ENCODE measurements at places on chromosomes 3 and 15. TPM values are rescaled to one million over a fixed set of nuclear protein-coding genes. Genes with fewer than 3 reads are reported as not detected.

Gene ZBTB47
- total RNA-seq: 39.2 TPM

Gene GOLGA8M
- under 0.01 TPM for total RNA-seq

Gene C3orf33
- total RNA-seq: 4.7 TPM

Gene TAGLN3
- total RNA-seq: not detected

Gene PLSCR5
- total RNA-seq: not detected

Gene BNC1
- total RNA-seq: 3.3 TPM

Gene ZPLD1
- under 0.01 TPM for total RNA-seq

GRCh38 chr15:38440353-38441129 lies 13.4 kb upstream of the FAM98B start:
- DNase-seq: no peak

DNA sequence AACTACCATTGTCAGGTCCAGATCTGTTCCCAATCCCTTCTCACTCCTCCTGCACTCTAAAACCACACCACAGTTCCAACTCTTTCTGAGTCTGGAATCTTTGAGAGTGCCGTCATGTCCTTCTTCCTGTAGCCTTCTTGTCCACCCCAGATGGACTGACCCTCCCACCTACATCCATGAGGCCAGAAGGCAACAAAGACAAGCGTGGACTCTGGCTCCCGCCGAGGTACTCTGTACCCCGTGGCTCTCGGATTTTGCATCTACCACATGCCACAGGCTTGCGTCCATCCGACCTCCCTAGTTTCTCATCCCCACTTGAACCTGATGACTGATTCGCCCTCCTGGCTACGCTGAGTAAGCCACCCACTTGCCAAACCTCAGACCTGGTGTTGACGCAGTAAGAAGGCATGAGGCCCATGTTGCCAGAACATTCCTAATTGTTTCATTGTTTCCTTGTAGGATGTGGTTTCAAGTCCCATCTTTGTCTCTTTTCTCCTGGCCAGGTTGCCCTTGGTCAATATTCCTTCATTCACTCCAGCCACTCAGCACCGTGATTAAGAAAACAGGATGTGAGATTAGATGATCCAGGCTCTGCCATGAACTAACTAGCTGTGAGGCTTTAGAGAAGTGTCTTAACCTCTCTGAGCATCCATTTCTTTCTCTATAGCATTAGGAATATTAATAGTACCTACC lies 1.1 kb upstream of the ZBTB38 start:
- peak; percentile 73 for DNase-seq

- DNase-seq: no peak
Measured at GRCh38 chr3:122021811-122022401, at the start of gene ILDR1. ILDR1 (minus strand) TSS chr3:122022247; CDS start chr3:122022077, 170 bp downstream.

GRCh38 chr15:48253172-48253571 lies 47.1 kb downstream of the SLC12A1 start:
- DNase-seq: no peak

DNA sequence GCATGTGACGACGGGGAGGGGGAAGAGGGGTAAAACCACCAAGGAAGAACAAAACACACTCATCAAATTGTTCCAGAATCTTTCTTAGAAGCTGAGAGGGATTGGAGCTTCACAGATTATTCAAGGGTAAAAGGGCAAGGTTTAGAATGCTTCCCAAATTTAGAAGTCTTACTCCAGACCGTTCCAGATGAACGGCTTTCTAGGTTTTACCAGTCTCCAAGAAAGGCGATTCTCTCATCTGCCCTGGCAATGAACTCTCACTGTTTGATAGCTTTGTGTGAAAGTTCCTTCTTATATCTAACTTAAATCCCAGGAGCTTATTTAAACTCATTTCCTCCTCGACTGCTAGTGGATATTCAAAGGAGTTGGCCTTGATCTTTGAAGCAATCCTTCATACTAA lies 124.3 kb upstream of the PRICKLE2 start:
- DNase-seq: no peak

- DNase-seq: no peak
Measured at GRCh38 chr3:86950717-86951116, 40.2 kb downstream of the VGLL3 start.

DNA sequence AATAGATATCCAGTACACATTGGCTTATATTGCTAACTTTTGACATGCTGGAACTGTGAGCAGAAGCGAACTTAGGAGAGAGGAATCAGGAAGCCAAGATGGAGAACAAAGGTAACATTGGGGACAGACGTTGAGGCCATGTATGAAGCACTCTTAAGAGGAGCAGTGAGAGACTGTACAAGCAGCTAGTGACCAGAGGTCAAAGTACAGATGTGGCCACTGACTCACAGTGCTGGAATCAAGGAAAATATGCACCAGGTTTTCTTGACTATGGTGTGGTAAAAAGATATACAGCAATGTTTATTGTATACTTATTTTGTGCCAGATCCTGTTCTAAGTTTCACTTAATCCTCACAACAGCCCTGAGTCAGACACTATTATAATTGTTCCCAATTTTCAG lies 2.0 kb upstream of the IL20RB start:
- DNase-seq: peak; percentile 30

GRCh38 chr3:179416681-179417080 lies 34.6 kb downstream of the GNB4 start:
- DNase-seq: peak; percentile 80

- DNase-seq: peak; percentile 75
Measured at GRCh38 chr15:67181221-67181639, 73.2 kb downstream of the AAGAB start.

DNA sequence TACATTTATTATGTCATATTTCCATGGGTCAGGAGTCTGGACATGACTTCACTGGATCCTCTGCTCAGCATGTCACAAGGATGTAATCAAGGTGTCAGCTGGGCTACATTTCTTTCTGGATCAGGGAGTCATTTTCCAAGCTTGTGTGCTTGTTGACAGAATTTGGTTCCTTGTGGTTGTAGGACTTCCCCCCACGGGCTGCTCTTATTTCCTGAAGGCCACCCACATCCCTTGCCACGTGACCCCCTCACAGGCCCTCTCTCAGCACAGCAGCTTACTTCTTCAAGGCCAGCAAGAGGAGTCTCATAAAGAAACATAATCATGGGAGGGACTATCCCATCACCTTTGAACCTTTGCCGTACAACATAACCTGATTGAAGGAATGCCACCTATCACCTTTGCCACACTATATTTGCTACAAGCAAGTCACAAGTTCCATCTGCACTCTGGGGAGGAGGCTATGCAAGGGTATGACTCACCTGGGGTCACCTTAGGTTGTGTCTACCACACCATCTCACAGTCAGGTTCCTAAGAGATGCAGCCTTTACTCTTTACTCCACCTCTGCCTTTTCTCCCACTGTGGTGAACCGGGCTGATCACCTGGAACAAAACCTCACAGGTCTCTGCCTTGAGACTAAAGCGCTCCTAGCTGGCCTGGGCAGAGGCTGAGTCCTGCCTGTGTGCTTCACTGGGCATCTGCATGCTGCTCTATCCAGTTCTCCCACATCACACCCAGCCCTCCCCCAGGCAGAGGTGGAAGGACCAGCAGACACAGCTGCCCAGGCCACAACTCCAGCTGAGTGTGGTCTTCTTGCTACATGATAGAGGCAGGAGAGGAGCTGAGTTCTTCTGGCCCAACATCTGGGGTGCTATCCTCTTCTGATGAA lies 13.5 kb downstream of the RAB6B start:
- DNase-seq: no peak

DNA sequence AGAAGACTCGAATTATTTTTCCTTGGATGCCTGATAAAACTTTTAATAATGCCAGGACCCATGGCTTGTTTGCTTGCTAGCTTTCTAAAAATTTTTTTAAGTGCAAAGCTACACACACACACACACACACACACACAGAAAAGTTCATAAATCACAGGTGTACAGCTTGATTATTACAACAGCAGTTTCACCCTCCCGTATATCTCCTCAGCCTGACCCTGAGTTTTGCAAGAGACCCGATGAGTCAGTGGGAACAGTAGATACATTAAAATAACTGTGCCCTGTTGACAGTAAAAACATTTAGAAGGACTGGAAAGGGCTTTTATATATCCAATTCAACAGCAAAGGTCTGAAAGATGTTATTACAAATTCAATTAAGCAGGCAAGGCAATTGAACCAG lies 46.7 kb downstream of the EMC4 start:
- peak; percentile 48 for DNase-seq

- peak; percentile 82 for DNase-seq
Measured at GRCh38 chr3:123026565-123027291, 835 bp downstream of the SEMA5B start.

DNA sequence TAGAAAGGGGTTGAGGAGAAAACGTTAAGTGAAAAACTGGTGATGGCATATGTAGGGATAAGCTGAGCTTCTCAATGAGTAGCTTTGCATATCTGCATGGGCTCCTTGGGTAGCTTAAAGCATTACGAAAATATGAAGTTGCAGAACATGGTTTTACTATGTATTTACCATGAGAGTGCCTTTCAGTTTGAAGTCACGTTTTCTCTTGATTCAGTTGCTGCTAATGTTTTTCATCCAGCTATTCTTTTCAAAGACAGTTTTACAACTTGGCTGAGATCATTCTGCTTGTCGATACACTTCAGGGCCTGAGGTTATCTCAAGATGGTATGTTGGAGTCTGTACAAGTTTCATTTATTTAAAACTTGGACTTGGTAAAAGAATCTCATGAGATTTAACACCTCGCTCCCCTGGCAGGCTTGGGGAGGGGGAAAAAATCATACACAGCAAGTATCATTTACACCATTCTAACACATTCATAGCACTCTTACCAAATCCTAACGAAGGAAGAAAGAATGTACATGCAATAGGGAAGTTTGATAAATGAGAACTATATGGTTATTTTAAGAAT lies 103.3 kb upstream of the CMC1 start:
- DNase-seq: no peak

GRCh38 chr15:28885630-28886430 lies at the start of gene APBA2:
APBA2 (plus strand) TSS chr15:28885974; CDS start chr15:29053885, 167,911 bp downstream.
- peak; percentile 92 for DNase-seq

GRCh38 chr3:114323546-114324254 lies 29.9 kb downstream of the TIGIT start:
- DNase-seq: no peak

GRCh38 chr3:167823738-167824137 lies 88.2 kb downstream of the SERPINI1 start:
- DNase-seq: no peak

- peak; percentile 42 for DNase-seq
Measured at GRCh38 chr3:174153871-174154270, 705.3 kb upstream of the NAALADL2 start.

GRCh38 chr3:140343211-140344081 lies 334.4 kb upstream of the TRIM42 start:
- no peak for DNase-seq

- no peak for DNase-seq
Measured at GRCh38 chr3:165754219-165755007, 82.8 kb downstream of the BCHE start.

- DNase-seq: no peak
Measured at GRCh38 chr3:150061288-150062024, 90.8 kb upstream of the PFN2 start.

- no peak for DNase-seq
Measured at GRCh38 chr3:186643493-186643892, 3.3 kb downstream of the FETUB start.

- no peak for DNase-seq
Measured at GRCh38 chr15:31482122-31482922, 155.7 kb downstream of the KLF13 start.

- no peak for DNase-seq
Measured at GRCh38 chr3:128178782-128179483, 25.7 kb downstream of the EEFSEC start.

- no peak for DNase-seq
Measured at GRCh38 chr15:38002883-38003477, 68.5 kb downstream of the TMCO5A start.

GRCh38 chr3:65677486-65678010 lies 361.2 kb downstream of the MAGI1 start:
- no peak for DNase-seq

GRCh38 chr3:35679409-35680080 lies 40.2 kb downstream of the ARPP21 start:
- DNase-seq: no peak

DNA sequence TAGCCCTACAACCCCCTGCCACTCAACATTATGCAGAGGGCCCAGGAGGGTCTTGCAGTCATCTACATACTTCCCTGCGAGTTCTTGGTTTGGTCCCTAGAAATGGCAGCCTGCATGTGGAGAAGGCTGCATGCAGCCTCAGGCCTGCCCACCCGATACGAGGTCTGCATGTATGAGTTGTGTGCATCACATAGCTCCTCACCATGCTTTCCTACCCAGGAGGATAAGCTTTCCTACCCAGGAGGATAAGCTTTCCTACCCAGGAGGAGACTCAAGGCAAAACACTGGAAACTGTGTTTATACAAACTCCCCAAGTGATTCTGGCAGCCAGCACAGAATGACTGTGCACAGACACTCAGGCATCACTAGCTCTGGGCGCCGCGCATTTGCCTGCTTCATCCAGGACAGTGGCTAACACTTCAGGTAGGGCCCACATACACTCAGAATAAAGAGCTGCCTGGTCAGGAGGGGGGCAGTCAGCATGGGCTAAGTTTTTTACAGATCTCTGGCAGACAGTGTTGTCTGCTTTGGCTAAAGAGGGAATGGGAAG lies 187.7 kb downstream of the THSD4 start:
- DNase-seq: no peak

GRCh38 chr15:41822471-41822870 lies 5.4 kb upstream of the JMJD7 start:
- DNase-seq: peak; percentile 78
